Effector memory CD8-positive, alpha-beta T cell (primary cell): ENCODE measurements at places on chromosomes 3 and 15.

DNA sequence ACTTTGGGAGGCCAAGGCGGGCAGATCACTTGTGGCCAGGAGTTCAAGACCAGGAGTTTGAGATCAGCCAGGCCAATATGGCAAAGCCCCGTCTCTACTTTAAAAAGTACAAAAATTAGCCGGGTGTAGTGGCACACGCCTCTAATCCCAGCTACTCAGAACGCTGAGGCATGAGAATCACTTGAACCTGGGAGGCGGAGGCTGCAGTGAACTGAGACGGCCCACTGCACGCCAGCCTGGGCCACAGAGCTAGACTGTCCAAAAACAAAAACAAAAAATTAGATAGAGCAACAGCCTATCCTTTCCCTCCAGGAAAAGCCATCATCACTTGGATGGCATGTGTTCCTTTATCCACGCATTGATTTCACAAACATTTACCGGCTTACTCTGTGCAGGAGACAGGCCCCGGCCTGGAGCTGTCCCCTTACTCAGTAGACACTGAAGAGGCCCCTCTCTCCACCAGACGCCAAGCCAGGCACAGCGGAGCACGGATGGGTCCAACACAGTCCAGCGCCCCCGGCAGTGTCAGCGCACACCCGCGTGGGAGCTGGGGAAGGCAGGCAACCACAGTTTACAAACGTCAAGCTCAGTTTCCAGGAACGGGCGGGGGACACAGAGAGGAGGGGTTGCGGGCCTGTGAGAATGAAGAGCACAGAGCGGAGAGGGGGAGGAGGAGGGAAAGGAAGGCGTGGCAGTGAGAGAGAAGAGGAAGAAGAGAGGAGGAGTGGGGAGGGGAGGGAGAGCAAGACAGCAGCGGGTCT is 3.1 kb downstream of the GP5 start:
- H3K4me3 ChIP-seq = peak overlapping the region; percentile 89
- DNase-seq = no peak
- H3K4me1 ChIP-seq = peaks cover 21% of the 10 kb centered on the region

GRCh38 chr15:63582718-63583426 is 14.3 kb upstream of the FBXL22 start:
- H3K27me3 ChIP-seq = no peaks in the 10 kb centered on the region
- H3K36me3 ChIP-seq = peaks cover 68% of the 10 kb centered on the region
- H3K4me3 ChIP-seq = no peak overlapping the region
- DNase-seq = no peak
- H3K4me1 ChIP-seq = peaks cover 8% of the 10 kb centered on the region

DNA sequence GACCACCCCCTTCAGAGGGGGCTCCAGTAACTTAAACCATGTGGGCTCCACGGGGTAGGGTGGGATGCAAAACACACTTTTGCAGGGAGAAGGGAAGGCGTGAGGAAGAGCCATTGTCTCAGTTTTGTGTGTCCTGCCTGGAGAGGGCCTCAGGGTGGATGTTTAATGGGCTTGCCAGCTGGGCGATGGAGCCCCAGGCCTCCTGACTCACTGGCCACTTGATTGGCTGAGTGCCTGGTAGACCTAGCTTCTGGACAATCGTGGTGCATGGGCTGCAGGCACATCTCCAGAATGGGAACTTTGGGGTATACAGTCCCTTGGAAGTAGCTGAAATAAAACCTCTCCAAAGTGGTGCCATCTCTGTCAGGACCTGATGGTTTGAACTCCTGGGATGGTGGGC is 118.3 kb upstream of the MRPS22 start:
- peaks cover 49% of the 10 kb centered on the region for H3K27me3 ChIP-seq
- DNase-seq = no peak
- no peak overlapping the region for H3K27ac ChIP-seq
- H3K4me1 ChIP-seq = no peaks in the 10 kb centered on the region

- H3K4me1 ChIP-seq = peaks cover 8% of the 10 kb centered on the region
- no peaks in the 10 kb centered on the region for H3K36me3 ChIP-seq
- no peaks in the 10 kb centered on the region for H3K27me3 ChIP-seq
- no peak overlapping the region for H3K4me3 ChIP-seq
Measured at GRCh38 chr3:28077572-28077971, 163.8 kb upstream of the CMC1 start.

DNA sequence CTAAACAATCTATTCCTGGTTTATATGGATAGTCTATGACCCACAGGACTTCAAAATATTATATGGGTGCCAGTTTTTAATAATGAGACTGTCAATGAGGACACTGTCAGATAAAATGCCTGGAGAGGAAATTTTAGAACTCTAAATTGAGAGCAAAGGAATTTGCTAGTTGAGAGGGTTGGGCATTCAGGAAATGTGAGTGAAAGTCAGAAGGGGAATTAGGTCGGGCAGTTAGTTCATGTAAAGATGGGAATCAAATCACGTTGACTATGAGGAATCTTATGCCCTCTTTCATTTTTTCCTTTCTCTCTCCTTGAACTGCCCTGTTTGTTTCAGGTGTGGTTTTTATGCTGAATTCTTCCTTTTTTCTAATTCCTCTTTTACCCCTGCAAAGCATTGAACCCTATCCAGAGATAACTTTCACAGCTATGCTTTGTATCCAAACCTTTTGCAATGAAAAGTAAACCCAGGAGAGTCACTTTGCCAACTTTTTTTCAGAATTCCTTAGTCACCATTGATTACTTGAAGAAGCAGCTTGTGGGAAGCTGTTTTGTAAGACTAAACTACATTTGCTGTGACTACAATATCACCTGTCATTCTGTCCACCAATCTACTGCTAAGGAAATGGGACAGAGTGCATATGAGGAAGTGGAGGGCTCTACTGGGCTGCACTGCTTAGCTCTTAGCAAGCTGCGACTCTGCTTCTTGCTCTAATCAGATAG is 27.8 kb downstream of the CHP1 start:
- no peak overlapping the region for H3K4me3 ChIP-seq
- DNase-seq = no peak
- H3K4me1 ChIP-seq = no peaks in the 10 kb centered on the region
- peaks cover 31% of the 10 kb centered on the region for H3K36me3 ChIP-seq
- no peak overlapping the region for H3K27ac ChIP-seq

DNA sequence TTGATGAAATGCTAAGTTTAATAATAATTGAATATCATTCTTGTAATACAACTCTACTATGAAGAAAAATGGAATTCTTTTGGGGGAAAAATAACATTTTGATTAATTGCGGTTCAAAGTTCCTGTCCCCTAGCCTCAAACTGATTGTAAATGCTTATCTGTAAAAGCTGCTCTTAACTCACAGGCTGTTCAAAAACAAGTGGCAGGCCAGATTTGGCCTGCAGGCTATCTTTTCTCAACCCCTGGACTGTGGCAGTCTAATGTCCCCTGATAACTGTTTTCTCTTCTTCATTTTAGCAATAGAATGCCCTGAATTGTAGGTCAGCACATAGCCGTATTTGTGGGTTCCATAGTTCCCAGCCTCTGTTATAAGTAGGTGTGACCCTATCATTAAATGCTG is 23.5 kb upstream of the SAMMSON start:
- H3K36me3 ChIP-seq = no peaks in the 10 kb centered on the region
- H3K27ac ChIP-seq = no peak overlapping the region
- no peak overlapping the region for H3K4me3 ChIP-seq
- no peak for DNase-seq
- H3K27me3 ChIP-seq = no peaks in the 10 kb centered on the region
- no peaks in the 10 kb centered on the region for H3K4me1 ChIP-seq

- no peaks in the 10 kb centered on the region for H3K36me3 ChIP-seq
- H3K27me3 ChIP-seq = no peaks in the 10 kb centered on the region
- no peak overlapping the region for H3K4me3 ChIP-seq
- no peaks in the 10 kb centered on the region for H3K4me1 ChIP-seq
- no peak overlapping the region for H3K27ac ChIP-seq
Measured at GRCh38 chr3:135452881-135453280, 512.6 kb upstream of the PPP2R3A start.

DNA sequence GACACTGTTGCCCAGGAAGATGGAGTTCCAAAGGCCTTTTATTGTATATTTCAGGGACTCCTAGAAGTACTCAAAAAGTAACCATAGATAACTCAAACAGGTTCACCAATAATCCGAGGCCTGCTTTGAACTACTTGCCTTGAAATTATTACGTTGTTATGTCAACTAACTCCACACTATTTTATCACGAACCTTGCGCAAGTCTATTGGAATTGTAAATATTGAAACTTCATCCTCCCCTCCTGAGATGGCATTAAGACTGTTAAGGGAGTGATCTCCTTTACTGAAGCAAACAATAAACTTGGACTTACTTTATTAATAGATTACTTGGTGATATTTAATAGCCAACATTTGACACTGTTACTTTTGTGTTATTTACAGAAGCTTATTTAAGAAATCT is 199.6 kb upstream of the GADL1 start:
- no peak for DNase-seq
- no peaks in the 10 kb centered on the region for H3K4me1 ChIP-seq
- no peaks in the 10 kb centered on the region for H3K27me3 ChIP-seq
- H3K4me3 ChIP-seq = no peak overlapping the region

DNA sequence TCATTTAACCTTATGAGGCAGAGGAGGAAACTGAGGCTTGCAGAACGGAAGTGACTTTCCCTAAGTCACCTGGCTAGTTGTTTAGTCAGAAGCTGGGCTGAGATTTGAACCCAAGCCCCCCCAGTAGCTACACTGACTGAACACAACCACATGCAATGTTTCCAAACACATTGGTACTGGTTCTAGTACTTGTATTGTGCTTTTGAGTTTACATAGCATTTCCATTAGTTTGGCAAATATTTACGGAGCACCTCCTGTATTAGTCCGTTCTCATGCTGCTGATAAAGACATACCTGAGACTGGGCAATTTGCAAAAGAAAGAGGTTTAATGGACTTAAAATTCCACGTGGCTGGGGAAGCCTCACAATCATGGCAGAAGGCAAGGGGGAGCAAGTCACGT is 56.3 kb upstream of the ITGA11 start:
- H3K27me3 ChIP-seq = peaks cover 74% of the 10 kb centered on the region
- no peak overlapping the region for H3K27ac ChIP-seq
- H3K4me3 ChIP-seq = no peak overlapping the region
- DNase-seq = no peak

- no peaks in the 10 kb centered on the region for H3K36me3 ChIP-seq
- no peak for DNase-seq
- no peaks in the 10 kb centered on the region for H3K27me3 ChIP-seq
- no peak overlapping the region for H3K4me3 ChIP-seq
Measured at GRCh38 chr3:26719134-26719533, 96.6 kb downstream of the LRRC3B start.

- peaks cover 18% of the 10 kb centered on the region for H3K27me3 ChIP-seq
- no peaks in the 10 kb centered on the region for H3K4me1 ChIP-seq
- no peak overlapping the region for H3K27ac ChIP-seq
- H3K4me3 ChIP-seq = no peak overlapping the region
- H3K36me3 ChIP-seq = no peaks in the 10 kb centered on the region
Measured at GRCh38 chr3:170603770-170604510, 18.1 kb upstream of the SLC7A14 start.

DNA sequence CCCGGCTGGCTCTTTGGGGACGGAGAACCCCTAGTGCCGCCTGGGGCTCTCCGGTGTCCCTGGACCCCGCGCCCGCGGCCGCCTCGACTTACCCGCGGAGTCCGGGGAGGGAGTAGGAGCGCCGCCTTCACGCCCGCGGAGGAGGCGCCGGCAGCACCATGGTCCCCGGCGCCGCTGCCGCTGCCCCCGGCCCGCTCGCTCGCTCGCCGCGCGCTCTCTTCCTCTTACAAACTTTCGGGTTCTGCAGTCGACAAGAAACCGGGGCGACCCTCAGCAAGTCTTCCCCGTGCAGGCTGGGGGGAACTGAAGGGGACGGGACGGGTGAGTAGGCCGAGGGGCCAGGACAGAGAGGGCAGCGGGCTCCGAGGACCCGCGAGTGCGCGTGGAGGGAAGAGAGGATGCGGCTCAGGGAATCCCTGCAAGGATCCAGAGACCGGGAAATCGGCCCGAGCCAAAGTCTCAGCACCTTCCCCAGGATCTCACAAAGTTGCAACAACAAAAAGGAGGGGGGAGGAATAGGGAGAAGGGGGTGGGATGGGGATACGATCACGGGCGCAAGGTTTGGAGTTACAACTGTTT is 2.0 kb downstream of the FOXP1 start:
- peak overlapping the region; percentile 95 for H3K27ac ChIP-seq
- peaks cover 38% of the 10 kb centered on the region for H3K4me1 ChIP-seq
- H3K27me3 ChIP-seq = peaks cover 7% of the 10 kb centered on the region
- H3K36me3 ChIP-seq = peaks cover 38% of the 10 kb centered on the region
- DNase-seq = peak; percentile 16

DNA sequence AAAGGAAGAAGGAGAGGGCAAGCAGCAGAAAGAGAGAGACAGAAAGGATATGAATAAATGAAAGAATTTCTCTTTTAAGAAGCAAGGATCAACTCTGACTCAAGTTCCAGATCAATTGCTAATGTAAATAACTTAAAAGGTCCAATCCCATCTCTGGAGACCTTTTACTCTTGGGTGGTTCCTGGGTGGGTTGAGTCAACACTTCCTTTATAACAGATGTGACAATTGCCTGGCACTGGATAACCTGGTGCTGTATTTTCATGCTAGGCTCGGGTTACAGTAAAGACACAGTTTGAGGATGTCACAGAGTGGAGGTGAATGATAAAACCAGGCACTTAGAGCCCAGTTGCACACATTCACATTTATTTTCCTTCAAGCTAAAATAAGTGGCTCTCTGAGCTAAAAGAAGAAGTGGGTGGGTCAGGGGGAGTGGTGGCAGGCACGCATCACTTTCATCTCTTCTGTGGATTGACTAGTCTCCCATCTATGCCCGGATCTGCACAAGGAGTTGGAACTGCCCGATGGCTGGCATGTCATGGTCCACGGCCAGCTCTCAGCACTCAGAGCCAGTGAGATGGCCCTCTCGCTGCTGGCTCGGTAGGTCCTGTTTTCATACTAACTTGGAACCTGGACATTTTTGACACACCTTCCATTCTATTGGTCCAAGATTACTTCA is 465.8 kb downstream of the FOXP1 start:
- no peaks in the 10 kb centered on the region for H3K27me3 ChIP-seq
- no peak overlapping the region for H3K4me3 ChIP-seq

DNA sequence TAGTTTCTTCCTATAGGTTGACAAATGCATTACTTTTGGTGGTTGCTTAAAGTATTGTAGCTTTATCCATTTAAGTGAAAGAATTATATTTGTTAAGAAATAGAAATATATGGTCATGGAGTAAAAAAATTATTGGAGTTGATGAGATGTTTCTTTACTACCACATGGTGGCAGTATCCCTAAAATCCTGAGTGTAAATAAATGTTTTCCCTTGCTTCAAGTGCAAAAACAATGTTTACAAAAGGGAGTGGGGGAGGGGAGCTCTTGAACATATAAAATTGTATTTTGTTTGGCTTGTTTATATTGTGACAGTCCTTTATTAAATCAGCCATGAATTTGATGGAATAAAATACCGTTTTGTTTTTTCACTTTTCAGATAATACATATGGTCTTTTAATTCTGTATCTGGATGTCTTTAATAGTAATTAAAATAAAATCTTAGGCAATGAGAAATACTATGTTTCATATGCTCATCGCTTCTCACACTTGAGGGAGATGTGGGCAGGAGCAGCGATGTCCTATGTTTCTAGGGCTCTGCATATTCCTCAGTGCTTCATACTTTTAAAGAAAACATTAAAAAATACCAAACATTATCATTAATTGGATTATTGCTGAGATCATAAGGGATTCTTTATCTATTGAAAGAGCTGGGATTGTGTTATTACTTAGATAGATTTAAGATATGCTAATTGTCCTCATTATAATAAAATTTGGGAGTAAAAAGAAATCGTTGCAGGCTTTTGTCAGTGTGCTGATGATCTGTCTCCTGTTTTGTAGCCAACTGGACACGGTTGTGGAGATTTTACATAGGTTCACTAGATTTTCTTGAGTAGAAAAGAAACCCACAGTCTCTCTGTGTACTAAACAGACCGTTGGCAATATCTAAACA is 349.7 kb downstream of the TUSC7 start:
- H3K27me3 ChIP-seq = no peaks in the 10 kb centered on the region
- H3K4me1 ChIP-seq = no peaks in the 10 kb centered on the region
- DNase-seq = no peak
- no peaks in the 10 kb centered on the region for H3K36me3 ChIP-seq
- H3K4me3 ChIP-seq = no peak overlapping the region
